Activated naive CD4-positive, alpha-beta T cell treated with anti-CD3 and anti-CD28 coated beads, Interleukin-2, amount 50 U/mL, for 72 hours (primary cell): ENCODE measurements at places on chromosomes 3 and 15. TPM values are rescaled to one million over a fixed set of nuclear protein-coding genes. Genes with fewer than 3 reads are reported as not detected.

Gene CNTN3
- total RNA-seq, result not detected

Gene SLC6A1
- total RNA-seq, result not detected

GRCh38 chr3:194285024-194285849 is 65.9 kb downstream of the CPN2 start:
- DNase-seq, result no peak

DNA sequence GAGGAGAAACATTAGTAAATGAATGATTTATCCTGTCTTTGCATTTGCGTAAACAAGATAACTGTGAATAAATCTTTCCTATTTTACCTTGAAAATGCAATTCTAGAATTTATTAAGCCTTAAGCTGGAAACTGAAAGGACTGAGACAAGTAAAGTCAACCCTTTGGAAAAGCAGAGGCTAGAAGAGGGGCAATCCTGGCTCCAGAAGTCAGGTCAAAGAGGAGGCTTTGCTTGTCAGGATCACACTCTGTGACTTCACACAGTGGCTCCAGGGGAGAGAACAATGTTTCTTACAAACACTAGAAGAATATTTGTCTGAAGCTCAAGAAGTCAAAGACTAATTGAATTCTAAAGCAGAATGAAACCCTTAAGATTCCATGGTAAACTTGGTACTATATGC is 530.4 kb downstream of the NAALADL2 start:
- DNase-seq, result no peak

DNA sequence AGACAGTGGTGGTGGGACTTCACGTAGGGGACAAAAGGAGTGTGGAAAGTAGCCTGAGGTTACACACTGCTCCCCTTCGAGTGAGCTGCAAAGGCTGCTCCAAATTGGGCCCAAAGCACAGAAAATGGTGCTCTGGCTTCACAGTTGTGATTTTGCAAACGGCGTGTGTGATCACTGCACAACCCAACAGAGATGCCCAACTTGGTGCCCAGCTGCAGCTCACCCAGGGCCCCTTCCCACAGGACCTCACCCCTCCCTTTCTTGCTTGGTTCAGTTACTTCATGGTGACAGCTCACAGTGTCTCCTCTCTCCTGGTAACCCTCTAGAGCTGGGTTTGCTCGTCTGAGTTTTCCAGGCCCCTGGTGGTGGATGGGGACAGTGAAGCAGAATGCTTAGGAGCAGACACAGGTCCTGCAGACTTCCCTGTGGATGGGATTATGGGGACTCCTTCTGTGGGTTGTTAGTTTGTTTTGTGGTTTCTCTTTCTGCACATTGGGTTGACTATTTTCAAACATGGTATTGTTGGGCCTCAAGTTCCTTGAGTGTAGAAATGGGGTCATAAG is 98.3 kb downstream of the TOP2B start:
- DNase-seq, result no peak

DNA sequence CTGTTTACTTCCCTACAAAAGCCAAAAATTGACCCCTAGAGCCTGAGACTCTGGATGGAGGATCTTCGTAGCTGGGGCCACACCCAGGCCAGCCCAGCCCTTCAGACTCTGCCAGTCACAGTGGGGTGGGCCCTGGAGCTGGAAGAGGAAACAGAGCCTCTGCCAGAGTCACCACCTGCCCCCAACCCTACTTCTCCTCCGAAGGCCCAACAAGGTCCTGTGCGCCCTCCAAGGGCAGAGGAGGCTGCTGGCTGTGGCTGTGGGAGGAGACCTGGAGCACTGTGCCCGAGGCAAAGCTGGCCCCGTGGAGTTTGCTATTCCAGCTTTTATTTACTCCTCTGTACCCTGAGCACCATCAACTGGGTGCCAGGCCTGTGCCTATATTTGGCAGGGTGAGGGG is 19.0 kb downstream of the CISH start:
- no peak for DNase-seq
